ENCODE measurements at places on chromosomes 12 and 14.

DNA sequence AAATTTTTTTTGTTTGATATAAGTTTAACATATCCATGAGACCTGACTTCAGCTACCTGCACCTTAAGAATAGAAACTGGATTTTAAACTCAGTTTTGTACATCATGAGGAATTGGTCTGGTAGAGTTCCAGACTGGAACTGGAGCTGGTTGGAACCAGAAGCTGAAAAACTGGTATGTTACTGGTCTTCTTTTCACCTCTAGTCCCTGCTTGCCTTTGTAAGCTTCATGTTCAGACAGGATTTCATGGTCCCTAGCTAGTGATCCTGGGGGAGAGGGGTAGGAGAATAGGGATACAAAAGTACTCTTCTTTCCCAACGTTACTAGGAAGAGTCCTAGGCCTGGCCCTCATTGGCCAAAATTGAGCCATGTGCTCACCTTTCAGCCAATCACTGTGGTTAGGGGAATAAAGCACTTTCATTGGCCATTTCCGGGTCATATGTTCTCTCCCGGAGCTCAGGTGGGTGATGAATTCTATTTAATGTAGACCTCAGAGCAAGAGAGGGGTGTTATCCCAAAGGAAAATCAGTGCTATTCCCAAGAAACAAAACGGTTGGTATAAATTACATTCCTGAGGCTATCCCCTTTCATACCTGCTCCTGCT lies 36.9 kb upstream of the APPL2 start:
- DNase-seq: peak; percentile 17

DNA sequence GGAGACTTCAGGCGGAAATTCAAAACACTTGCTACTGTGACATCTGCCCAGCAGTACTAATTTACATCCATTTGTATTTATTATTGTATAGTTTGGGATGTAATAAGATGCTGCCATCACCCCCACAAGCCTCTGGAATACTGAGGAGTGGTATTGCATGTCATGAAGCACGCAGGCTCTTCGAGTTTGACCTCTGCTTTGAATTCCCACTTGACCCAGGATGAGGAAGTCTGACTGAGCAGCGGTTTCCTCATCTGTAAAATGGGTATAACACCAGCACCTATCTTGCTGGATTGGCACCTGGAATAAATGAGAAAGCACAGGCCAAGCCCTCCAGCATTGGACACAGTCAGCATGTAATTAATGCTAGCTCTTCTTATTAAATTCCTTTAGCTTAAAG lies 116.0 kb upstream of the DIO3 start:
- DNase-seq: no peak

- DNase-seq: no peak
Measured at GRCh38 chr14:104957146-104958113, 20.7 kb downstream of the AHNAK2 start.

- no peak for DNase-seq
Measured at GRCh38 chr14:93533437-93533836, 102.7 kb downstream of the UNC79 start.

GRCh38 chr14:94307410-94307992 lies 14.4 kb upstream of the SERPINA10 start:
- DNase-seq: no peak

- DNase-seq: no peak
Measured at GRCh38 chr12:52585946-52586345, 12.3 kb upstream of the KRT74 start.

DNA sequence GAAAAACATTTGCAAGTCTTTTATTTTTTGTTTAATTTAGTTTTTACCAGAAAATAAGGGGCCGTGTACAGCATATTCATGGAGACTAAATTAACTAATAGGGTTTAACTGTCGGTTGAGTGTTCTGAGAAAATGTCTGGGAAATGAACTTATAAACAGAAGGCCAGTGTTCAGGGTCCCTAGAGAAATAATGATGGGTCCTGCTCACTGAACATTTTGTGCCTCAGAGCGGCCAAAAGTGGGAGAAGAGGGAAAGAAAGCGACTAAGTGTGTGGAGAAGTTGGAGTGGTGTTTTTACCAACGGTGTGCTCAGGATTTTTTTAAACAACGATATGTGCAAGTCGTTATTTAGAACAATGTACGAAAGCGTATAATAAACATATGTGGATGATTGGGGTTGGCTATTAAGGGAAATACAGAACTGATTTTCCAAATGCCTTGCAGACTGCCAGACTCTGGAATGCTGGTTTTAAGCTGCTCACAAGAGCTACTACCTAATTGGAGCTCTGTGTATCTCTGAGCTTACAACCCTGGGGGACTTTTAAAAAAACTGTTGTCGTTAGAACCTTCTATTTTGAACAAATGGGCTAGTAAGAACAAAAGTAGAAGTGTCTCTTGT lies 166.7 kb downstream of the SLC38A4 start:
- DNase-seq: no peak

- DNase-seq: no peak
Measured at GRCh38 chr12:93007544-93007943, 78.4 kb upstream of the EEA1 start.

DNA sequence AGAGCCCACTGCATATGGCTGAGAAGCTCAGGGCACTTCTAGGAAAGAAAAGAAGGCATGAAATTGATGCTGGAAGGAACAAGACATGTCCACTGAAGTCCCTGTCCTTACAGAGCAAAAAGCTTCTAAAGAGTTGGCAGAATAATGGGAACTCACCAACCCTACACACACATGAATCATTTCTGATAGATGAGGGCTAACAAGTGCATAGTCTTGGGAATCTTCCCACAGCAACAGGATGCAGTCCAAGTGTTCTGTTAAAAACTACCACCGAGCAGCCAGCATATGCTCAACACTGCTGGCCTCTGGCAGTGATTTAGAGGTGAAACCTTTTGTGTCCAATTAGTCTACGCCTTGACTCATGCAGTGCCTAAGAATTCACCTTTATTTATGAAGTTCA lies 44.8 kb downstream of the RHOJ start:
- DNase-seq: no peak

DNA sequence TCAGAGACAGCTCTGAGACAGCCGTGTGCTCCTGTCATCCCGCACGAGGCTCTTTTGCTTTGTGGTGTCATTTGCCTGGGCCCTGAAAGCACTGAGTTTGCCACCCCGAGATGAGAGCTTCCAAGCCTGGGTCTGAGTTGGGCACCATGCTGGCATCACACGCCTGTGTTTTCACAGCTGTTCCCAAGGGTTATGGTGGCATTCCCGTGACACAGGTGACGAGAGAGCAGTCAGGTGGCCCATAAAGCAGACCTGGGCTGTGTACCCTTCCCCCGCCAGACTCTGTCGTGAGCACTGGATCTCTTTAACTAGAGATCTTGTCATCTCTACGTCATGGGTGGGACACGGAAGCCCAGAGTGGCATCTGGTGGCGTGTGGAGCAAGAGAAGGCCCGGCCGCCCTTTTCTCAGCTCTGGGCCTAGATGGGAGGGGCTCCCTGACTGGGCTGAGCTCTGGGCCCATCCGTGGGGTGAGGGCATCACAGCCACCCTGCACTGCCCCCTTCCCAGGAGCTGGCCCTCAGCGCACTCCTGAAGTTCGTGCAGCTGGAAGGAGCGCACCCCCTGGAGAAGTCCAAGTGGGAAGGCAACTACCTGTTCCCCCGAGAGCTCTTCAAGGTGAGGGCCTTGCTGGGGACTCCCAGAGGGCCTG lies 2.6 kb downstream of the NOC4L start:
- no peak for DNase-seq

- peak; percentile 87 for DNase-seq
Measured at GRCh38 chr12:131949431-131950181, at the start of gene EP400. TSS of gene EP400 (plus strand) at chr12:131949942. CDS start at chr12:131960620, 10,678 bp downstream.

- no peak for DNase-seq
Measured at GRCh38 chr12:22610131-22610530, 14.8 kb upstream of the ETNK1 start.

- DNase-seq: no peak
Measured at GRCh38 chr12:104003596-104003995, 37.9 kb downstream of the TDG start.

DNA sequence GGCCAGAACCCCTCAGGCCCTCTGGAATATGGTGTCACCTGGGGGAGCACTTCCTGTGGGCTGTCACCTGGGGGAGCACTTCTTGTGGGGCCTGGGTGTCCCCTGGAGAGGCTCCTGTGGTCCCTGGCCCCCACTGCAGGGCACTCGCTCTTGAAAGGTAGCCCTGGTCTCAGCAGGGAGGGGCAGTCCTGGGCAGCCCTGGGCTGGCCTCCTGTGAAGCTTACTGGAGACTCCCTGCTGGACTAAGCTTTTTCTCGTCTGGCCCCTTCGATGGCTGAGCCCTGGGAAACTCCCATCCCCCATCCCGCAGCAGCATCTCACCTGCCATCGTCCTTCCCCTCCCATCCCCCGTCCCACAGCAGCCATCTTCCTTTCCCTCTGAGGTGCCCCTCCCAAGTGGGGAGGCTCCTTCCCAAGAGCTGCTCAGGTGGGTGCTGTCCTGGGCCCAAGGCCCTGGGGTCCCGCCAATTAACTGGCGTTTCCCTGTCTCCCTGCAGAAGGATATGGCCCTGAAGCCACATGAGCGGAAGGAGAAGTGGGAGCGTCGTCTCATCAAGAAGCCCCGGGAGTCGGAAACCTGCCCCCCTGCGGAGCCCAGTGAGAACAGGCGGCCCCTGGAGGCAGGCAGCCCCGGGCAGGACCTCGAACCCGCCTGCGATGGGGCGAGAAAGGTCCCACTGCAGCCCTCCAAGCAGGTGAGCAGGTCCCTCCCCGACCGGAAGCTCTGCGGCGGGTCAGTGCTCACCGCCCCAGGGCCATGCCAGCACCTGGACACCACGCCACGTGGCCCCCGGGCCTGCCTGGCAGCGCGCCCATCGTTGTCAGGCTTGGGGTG lies 17.9 kb downstream of the FBRSL1 start:
- DNase-seq: no peak

GRCh38 chr12:101653503-101653902 lies 43.9 kb upstream of the CHPT1 start:
- no peak for DNase-seq

- DNase-seq: no peak
Measured at GRCh38 chr12:46825591-46826414, at the start of gene SLC38A4. TSS of gene SLC38A4 (minus strand) at chr12:46825997. CDS start at chr12:46793071, 32,926 bp downstream.

DNA sequence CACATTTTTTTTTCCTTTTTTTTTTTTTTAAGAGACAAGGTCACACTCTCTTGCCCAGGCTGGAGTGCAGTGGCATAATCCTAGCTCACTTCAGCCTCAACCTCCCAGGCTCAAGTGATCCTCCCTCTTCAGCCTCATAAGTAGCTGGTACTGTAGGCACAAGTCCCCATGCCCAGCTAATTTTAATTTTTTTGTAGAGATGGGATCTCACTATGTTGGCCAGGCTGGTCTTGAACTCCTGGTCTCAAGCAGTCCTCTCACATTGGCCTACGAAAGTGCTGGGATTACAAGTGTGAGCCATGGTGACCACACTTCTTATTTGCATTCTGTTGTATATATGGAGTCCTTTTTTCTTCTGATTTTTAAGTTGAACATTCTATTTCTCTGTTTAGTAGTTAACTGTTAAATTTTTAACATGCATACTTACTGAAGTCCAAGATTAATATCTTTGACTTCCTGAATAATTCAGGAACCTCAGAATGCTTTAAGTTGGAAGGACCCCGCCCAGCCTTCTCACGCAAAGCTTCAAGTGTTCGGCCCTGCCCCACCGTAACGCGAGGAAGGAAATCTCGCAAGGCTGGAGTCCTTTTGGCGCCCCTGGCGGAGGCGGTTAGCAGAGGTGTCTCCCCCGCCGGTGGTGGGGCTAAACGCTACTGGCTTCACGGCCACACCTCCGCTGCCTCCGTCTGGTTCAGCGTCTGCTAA lies 21.6 kb downstream of the SPATS2 start:
- no peak for DNase-seq

DNA sequence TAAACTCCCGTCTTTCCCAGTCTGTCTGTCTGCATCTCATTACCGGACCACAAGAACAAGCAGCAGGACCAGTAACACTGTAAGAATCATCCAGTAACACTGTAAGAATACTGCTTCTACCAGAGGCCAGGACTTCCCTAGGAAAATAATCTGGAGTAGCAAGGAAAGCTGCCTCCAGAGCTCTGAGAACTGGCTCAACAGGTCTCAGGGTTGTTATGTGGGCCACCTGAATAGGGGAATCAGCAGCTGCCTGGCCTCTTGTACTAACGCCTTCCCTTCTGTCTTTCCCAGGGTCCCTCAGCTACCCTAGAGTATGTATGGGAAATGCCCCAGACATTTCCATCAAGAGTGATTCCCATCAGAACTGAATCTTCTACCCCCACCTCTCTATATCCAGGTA lies 954 bp upstream of the SLC39A2 start:
- no peak for DNase-seq

GRCh38 chr12:75994069-75994740 lies 37.4 kb downstream of the PHLDA1 start:
- DNase-seq: no peak

DNA sequence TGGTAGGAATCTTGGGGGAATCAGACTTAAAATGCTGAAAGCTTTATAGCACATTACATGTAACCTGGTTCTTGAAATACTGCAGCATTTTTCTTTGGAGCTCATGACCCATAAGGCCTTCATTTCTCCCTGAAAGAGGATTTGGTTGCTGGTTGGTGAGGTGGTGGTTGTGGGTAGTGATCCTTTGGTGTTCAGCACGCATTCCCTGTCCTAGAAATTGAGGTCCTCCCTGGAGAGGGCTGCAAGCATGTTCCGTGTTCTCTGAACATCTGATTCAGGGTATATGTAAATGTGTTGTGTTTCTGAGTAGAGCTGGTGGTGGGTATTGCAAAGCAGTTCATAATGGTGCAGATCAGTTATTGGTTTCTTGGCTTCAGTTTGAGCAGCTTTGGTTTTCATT lies 2.0 kb downstream of the SCN8A start:
- no peak for DNase-seq

GRCh38 chr12:51219322-51219721 lies 1.5 kb upstream of the POU6F1 start:
- DNase-seq: no peak

GRCh38 chr14:104933746-104934733 lies 9.4 kb downstream of the PLD4 start:
- DNase-seq: no peak

- DNase-seq: no peak
Measured at GRCh38 chr14:99602788-99603415, 1.1 kb downstream of the CCDC85C start.

- DNase-seq: no peak
Measured at GRCh38 chr12:7638064-7638759, 27.5 kb downstream of the APOBEC1 start.

DNA sequence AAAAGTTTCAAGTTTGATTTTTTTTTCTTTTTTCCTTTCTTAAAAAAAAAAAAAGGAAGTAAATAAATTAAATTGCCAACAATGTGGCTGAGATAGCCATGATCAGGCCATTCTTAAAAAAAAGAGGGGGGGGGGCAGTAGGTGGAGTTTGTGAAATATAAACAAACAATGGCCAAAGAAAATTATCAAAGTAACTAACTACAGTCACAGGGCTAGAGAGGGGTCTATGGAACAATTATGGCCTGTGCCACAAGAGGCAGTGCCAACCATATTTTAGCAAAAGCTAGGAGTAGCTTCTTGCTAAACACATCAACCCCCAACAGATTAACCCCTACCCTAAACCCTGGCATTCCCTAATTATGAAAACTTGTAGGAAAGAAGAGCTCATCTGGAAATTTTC lies 16.2 kb upstream of the SMARCC2 start:
- no peak for DNase-seq

- no peak for DNase-seq
Measured at GRCh38 chr14:104317975-104318557, 179.7 kb downstream of the KIF26A start.
